ENCODE measurements at places on chromosomes 6 and 20. TPM values are rescaled to one million over a fixed set of nuclear protein-coding genes. Genes with fewer than 3 reads are reported as not detected.

- H3K27ac ChIP-seq, result no peak overlapping the region
- DNase-seq, result no peak
- H3K4me3 ChIP-seq, result no peak overlapping the region
- no peaks in the 10 kb centered on the region for H3K4me1 ChIP-seq
Measured at GRCh38 chr6:142400495-142400894, 98.7 kb downstream of the ADGRG6 start.

DNA sequence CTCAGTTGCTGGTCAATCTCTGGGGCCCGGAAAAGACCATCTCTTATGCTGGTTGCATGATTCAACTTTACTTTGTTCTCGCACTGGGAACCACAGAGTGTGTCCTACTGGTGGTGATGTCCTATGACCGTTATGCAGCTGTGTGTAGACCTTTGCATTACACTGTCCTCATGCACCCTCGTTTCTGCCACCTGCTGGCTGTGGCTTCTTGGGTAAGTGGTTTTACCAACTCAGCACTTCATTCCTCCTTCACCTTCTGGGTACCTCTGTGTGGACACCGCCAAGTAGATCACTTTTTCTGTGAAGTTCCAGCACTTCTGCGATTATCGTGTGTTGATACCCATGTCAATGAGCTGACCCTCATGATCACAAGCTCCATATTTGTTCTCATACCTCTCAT is 4.3 kb downstream of the OR2J3 start:
- no peak overlapping the region for H3K4me3 ChIP-seq
- H3K27me3 ChIP-seq, result no peaks in the 10 kb centered on the region
- no peak for DNase-seq

DNA sequence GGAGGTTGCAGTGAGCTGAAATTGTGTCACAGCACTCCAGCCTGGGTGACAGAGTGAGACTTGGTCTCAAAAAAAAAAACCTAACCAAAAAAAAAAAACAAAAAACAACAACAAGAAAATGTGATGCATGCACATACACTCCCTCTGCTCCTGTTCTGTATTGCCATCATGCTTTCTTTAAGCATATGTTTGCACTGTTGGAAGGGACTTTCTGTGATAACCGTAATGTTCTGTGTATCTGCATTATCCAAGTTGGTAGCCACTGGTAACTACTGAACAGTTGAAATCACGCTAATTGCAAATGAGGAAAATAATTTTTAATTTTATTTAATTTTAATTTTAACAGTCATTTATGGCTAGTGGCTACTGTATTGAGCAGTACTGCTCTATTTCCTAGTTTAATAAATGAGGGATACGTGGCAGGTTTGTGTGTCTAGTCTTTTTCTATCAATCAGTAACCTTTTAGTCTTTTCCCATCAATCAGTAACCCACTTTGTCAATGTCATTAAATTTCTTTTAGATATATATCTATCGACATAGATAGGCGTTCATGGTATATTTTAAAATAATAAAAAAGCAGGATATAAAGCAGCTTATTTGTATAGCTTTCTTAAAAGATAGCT is 135.6 kb downstream of the ASCC3 start:
- no peaks in the 10 kb centered on the region for H3K27me3 ChIP-seq
- H3K4me1 ChIP-seq, result no peaks in the 10 kb centered on the region
- H3K27ac ChIP-seq, result no peak overlapping the region
- no peak for DNase-seq
- peaks cover 9% of the 10 kb centered on the region for H3K36me3 ChIP-seq
- no peak overlapping the region for H3K4me3 ChIP-seq

DNA sequence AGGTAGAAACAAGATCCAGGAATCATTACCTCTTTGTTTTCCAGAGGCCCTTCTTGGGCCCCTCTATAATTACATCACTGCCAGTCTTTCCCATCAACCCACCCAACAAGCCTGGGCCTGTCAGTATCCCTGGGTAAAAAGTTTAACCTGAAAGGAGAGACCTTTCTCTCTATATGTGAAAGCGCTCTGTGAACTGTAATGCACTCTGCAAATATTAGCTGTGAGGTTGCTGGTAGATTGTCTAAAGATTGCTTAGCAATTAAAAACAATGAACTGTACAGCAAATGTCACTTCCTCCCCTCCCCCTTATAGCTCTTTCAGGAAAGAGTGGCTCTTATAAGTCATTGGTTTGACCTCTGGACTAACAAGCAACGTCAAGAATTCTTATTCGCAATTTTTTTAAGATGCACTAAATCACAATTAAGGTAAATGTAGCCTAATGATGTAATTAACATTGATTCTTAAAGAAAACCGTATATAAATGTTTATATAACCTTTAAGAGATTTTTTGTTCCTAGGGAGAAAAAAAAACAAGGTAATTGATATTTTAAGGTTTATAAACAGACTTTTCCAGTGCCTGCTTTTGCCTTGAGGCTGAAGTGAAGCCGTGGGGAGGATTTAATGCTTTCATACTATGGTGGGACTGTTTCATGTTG is 18.4 kb downstream of the ECT2L start:
- no peak for DNase-seq
- H3K4me1 ChIP-seq, result no peaks in the 10 kb centered on the region
- no peak overlapping the region for H3K4me3 ChIP-seq
- no peaks in the 10 kb centered on the region for H3K36me3 ChIP-seq

- no peak overlapping the region for H3K4me3 ChIP-seq
- no peaks in the 10 kb centered on the region for H3K36me3 ChIP-seq
- DNase-seq, result no peak
- H3K27me3 ChIP-seq, result no peaks in the 10 kb centered on the region
Measured at GRCh38 chr6:124854338-124854922, 107.8 kb upstream of the RNF217 start.

- peak; percentile 26 for DNase-seq
- no peaks in the 10 kb centered on the region for H3K27me3 ChIP-seq
- H3K4me3 ChIP-seq, result no peak overlapping the region
- H3K36me3 ChIP-seq, result peaks cover 88% of the 10 kb centered on the region
- no peak overlapping the region for H3K27ac ChIP-seq
- no peaks in the 10 kb centered on the region for H3K4me1 ChIP-seq
Measured at GRCh38 chr20:49245921-49246740, 26.9 kb downstream of the DDX27 start.

GRCh38 chr6:53992522-53992921 is 118.7 kb upstream of the MLIP start:
- no peaks in the 10 kb centered on the region for H3K27me3 ChIP-seq
- no peaks in the 10 kb centered on the region for H3K4me1 ChIP-seq
- no peak for DNase-seq
- no peak overlapping the region for H3K4me3 ChIP-seq

DNA sequence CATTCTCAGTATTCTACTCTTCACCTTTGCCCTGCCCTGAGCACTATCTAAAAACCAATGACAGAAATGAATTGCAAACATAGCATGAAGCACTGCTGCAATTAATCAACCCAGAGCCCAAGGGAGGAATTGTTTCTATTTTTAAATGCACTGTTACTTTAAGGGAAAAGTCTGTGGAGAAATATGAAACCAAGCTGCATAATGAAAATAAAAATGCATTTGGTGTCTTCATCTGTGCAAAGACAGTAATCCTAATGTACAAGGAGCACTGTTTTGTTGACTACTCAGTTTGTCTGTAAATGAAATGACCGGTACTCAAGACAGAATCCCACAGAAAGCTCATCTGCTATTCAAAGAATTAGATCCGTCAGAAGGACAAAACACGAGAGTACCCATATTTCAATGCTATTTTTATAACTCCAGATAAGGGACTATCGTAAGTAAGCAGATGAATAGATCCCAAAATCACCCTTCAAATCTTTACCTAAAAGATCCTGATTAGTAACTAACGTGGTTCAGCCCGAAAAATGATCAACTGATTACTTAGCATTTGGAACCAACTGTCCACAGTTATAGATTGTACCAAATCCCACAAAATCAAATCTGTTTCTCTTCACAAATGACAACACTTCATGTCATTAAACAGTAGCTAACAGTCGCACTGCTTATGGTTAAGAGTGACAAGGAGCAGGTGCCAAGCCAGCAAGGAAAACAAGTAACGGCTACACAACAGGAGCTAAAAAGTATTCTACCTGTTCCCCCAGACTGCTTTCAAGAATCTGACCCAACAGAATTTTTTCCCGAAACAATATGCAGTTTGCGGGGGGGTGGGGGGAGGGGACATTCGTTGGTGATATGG is 2.4 kb downstream of the KIF13A start:
- peaks cover 41% of the 10 kb centered on the region for H3K27me3 ChIP-seq
- no peak overlapping the region for H3K27ac ChIP-seq
- no peak for DNase-seq

Gene ZC3H12D
- polyA plus RNA-seq, result 10.3 TPM

Measured in CD4-positive, CD25-positive, alpha-beta regulatory T cell (primary cell).